Inflammatory macrophage treated with lipopolysaccharide for 4 hours (primary cell): ENCODE measurements at places on chromosomes 6 and 20.

DNA sequence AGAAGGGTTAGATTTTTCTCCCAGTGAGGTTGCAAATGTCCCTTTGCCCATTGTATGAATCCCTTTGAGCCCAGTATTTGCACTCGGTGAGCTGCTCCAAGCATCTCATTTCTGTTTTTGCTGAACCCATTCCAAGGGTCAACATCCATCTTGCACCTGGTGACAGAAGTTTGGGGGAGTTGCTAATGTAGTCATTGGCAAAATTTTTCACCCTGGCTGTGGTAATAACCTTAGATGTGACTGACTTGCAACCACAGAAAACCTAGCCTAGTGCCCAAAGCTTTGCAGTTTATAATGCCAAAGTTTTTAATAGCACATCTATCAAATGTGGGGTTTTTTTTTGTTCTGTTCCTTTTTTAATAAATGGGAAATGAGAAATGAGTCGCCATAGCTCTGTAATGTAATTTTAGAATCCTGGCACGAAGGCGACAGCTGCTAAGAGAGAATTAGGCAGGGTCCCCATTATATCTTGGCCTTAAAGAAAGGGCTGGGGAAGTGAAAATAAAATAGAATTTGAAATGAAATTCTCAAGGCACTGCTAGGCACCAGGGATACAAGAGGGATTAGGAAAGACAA lies 682.8 kb downstream of the KIF16B start:
- no peak for DNase-seq

- peak; percentile 21 for DNase-seq
Measured at GRCh38 chr6:118709859-118710350, 58.5 kb upstream of the CEP85L start.

DNA sequence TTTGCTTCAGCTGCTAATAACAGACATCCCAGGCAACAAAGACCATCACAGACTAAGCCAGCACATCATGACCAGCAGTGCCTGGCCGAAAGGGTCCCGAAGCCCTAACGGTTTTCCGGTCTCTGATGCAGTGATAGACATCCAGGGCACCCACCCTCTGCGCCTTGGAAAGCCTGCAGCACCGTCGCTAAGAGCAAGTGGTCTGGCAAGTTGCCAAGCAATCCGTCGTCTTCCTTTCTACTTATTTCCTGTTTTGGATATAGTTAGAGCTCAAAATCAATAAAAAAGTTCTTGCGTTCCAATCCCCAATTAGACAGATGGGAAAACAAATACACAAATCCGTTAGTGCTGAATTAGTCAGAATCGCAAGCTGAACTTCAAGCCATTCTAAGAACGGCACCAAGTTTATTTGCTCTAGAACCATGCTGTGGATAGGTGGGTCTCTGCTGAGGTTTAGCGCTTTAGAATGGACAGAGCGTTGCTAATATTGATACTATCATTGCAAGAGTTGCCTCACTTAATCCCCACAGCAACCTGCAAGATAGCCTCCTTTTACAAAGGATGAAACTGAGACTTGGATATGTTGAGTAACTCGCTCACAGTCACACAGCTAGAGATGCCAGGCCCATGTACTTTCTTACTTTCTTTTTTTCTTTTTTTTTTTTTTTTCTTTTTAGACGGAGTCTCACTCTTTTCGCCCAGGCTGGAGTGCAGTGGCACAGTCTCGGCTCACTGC lies 163.3 kb upstream of the SNX9 start:
- no peak for DNase-seq

- peak; percentile 51 for DNase-seq
Measured at GRCh38 chr6:139904158-139904533, 529.7 kb upstream of the CITED2 start.

DNA sequence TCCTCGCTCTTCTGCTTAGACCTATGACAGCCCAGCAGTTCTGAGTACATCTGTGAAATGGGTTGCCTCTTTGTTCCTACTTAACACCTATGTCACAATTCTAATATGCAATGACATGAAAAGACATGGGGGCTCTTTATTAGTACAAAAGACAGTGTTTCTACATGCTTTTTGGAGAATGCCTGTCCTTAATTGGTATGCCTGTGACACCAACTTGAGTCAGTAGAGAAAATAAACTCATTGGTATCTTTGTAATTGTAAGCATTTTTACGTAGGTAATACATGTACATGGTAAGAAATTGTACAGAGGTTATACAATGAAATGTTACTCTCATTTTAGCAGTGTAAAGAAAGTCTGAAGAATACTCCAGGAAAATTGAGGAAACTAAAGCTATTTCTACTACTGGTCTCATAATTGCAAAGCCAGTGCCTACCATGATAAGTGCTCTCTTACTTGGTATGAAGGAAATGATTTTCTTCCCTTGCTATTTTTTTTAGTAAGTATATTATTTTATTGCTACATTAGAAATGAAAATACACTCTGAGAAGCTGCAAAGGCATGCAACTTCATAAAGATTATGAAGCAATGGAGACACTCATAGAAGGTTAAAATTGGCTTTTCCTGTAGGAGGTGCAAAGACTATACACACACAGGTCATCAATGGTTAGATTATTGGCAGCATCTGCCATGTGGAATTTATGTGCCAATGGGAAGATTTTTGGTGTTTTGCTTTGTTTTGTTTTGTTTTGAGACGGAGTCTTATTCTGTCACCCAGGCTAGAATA lies 4.9 kb upstream of the EEF1A1 start:
- no peak for DNase-seq

- DNase-seq: no peak
Measured at GRCh38 chr20:51286758-51287157, 255.8 kb downstream of the NFATC2 start.

- DNase-seq: no peak
Measured at GRCh38 chr6:120966321-120966720, 368.0 kb downstream of the TBC1D32 start.

DNA sequence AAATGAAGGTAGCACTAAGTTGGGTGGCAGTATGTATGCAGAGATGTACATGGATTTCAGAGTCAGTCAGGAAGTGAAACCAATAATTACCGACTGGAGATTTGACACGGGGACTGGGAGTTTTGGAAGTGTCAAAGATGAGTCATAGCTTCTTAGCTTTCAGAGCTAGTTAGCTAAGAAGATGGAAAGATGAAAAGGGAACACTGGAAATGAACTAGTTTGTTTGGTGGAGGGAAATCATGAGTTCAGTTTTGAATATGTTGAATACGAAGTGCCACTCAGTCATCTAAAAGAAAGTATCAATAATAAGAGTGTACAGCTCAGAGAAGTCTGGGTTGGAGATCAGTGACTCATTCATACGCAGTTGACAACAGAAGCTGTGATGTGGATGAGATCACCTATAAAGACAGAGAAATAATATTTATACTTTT lies 7.5 kb downstream of the ESF1 start:
- peak; percentile 84 for DNase-seq

DNA sequence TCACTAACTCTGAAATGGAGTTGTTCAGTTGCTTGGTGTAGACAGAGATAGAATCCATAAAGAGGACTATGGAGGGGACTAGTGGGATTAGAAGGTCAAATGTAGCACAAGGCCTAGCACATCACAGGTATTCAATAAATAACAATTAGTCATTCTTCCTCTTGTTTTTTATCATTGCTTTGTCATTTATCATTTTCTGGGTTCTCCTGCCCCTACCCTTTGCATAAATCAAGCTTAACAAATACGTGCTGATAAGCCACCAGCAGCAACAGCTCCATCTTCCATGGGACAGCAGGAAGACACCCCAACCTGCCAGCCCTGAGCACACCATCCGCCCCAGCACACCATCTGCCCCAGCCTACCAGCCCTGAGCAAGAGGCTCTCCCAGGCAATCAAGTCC lies 23.1 kb downstream of the TRAM2 start:
- no peak for DNase-seq

GRCh38 chr6:53924277-53924676 lies 129.5 kb downstream of the LRRC1 start:
- DNase-seq: no peak

- no peak for DNase-seq
Measured at GRCh38 chr6:361411-362132, 30.0 kb upstream of the IRF4 start.

- no peak for DNase-seq
Measured at GRCh38 chr20:58174708-58175280, 53.7 kb downstream of the ANKRD60 start.

GRCh38 chr20:38115205-38115604 lies 49.9 kb downstream of the TGM2 start:
- DNase-seq: no peak

- DNase-seq: no peak
Measured at GRCh38 chr6:81456416-81456815, 296.1 kb downstream of the TENT5A start.

GRCh38 chr20:37853823-37854375 lies 49.0 kb upstream of the VSTM2L start:
- DNase-seq: no peak

DNA sequence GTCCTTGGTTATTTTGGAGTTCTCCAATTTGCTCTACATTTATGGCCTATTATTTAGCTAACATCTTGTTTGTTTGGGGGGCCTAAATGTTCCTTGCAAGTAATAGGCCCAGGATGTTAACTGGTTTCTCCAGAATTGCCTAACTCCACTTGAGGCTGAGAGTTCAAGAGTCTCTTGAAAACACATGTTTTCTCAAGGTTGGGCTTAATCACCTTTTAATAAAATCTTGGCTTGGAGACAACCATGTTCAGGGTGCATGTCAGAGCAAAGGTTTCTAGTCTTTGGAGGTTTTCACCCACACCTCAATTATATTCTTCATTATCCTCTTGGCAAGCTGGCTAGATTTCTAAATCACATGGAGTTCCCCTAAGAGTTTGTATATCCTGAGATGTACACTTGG lies 54.2 kb downstream of the KLHL31 start:
- DNase-seq: no peak

- no peak for DNase-seq
Measured at GRCh38 chr6:163599136-163599535, 184.6 kb downstream of the QKI start.

- peak; percentile 43 for DNase-seq
Measured at GRCh38 chr6:2763345-2763841, 1.8 kb upstream of the WRNIP1 start.

DNA sequence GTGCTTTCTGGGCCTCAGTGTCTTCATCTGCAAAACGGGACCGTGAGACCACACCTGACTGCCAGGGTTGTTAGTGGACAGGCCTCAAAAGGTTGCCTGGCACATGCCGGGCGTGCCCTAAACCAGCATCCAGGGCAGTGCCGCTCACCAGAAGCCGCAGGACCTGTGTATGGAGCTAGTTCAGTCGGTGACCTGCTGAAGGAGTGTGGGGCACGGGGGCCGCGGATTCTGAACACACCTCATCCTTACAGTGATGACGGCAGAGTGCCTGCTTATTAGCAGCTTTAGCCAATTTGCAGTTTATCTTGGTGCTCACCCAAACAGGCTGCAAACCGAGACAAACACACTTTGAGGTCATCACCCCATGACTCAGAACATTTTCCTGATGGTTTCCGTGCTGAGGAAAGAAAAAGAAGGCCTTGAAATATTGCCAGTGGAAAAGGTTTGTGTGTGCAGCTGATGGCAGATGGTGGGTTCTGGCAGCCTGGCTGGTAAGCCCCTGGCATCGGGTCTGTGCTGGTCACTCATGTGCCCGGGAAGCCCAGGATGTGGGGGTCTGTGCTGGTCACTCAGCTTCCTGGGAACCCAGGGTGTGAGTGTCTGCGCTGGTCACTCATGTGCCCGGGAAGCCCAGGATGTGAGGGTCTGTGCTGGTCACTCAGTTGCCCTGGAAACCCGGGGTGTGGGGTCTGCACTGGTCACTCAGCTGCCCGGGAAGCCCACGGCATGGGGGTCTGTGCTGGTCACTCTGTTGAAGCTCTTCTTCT lies 153.8 kb downstream of the ERMARD start:
- DNase-seq: no peak

DNA sequence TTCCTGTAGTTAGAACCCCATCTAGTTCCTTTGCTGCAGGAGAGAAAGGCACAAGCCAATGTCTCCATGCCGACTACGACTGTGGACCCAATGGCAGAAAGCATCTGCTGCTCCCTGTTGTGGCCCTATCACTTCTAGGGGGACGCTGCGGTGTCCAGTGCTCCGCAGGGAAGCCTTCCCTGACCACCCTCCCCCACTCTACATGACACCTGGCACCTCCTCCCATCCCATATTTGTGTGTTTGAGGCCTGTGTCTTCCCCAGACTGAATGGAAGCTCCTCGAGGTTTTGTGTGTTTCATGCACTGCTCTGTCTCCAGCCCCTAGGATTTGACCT lies 159.5 kb downstream of the DTNBP1 start:
- DNase-seq: no peak

GRCh38 chr6:164286011-164286410 lies 871.5 kb downstream of the QKI start:
- DNase-seq: no peak

DNA sequence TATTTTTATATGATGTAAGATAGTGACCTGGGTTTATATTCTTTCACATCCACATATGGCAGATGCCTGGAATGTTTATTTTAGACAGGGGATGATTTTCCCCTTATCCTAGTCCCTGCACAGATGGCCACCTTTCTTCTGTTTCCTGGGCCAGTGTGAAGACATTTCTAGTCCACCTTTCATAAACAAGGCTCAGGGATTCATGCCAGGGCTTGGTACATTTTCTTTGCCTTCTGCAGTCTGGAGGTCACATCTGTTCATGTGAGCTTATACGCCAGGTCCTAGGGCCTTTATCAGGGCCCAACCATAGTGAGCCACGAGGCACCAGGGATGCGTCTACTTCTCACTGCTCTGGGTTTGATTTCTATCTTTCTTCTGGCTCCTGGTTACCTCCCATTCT lies 38.0 kb upstream of the ERVFRD-1 start:
- DNase-seq: no peak

DNA sequence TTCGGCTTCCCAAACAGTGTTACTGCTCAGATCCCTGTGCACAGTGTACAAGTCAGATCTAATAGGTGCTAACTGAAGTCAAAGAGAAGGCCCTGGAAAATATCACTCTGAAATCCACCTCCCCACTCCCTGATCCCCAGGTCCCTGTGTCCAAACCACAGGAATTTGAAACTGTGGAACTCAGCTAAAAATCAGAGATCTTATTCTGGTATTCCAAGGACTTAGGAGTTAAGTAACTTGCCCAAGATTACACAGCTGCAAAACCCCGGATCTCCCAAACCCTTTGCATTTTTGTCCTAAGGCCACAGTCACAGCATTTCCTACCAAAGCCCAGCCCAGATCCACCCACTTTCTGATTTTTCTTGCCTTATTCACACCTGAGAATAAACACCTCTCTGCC lies 32.3 kb upstream of the SLC23A2 start:
- no peak for DNase-seq

DNA sequence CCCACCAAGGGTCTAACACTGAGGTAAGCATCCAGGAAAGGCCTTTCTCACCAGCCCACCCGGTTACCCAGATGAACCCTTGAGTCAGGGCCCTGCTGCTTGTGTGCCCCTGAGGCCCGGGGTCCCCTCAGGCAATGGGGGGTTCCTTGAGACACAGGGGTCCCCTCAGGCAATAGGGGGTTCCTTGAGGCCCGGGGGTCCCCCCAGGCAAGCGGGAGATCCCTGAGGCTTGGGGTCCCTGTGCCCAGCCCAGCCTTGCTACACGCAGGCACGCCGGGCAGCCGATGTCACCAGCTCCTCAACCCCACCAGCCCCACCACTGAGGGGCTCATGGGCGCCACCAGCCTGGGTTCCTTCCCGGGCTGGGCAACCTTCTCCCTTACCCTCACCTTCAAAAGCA lies 247.2 kb downstream of the TTLL2 start:
- DNase-seq: no peak
